ENCODE measurements at places on chromosomes 7 and 10.
A peak's percentile ranks its signal among the peaks of the same experiment; 100 is the strongest.

DNA sequence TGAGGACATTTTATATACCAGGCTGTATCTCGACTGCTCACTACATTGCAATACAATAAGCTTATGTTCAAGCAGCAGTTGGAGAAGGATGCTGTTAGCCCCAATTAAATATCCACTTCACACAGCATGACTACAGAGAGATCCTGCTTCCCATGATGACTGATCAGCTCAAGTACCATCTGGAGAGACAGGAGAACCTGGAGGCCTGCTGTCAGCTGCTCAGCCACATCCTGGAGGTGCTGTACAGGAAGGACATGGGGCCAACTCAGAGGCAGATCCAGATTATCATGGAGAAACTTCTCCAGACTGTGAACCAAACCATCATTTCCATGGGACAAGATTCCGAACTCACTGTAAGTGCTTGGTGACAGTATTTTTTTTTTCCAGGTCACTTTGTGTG, 22.5 kb downstream of the RNF133 start:
- no peak for DNase-seq

DNA sequence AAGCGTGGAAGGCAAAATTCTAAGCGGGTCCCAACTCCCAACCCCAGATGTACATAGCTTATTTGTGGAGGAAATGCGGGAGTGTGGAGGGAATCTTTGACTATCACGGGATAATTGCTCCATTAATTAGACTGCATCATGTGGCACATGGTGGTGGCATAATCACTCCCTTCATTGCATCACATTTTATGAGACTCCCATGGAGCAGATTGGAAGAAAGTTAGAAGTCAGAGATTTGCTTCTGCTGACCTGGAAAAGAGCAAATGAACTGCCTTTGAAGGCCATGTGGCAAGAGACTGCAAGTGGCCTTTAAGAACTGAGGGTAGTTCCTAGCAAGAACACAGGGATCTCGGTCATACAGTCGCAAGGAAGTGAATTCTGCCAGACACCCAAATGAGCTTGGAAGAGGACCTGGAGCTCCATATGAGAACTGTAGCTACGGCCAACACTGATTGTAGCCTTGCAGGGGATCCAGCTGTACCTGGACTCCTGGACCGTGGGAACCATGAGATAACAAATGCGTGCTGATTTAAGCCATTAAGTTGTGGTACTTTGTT, 37.1 kb upstream of the ITGB1 start:
- no peak for DNase-seq

DNA sequence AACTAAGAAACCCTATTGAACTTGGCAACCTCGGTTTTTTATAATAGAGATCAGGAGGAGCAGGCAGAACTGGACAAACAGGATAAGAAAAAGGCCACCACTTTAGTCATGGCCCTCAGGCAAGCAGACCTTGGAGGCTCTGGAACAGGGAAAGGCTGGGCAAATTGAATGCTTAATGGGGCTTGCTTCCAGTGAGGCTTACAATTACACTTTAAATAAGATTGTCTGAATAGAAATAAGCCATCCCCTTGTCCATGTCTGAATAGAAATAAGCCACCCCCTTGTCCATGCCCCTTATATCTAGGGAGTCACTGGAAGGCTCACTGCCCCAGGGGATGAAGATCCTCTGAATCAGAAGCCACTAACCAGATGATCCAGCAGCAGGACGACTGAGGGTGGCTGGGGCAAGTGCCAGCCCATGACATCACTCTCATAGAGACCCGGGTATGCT, 40.6 kb downstream of the AKR1B15 start:
- DNase-seq: no peak

DNA sequence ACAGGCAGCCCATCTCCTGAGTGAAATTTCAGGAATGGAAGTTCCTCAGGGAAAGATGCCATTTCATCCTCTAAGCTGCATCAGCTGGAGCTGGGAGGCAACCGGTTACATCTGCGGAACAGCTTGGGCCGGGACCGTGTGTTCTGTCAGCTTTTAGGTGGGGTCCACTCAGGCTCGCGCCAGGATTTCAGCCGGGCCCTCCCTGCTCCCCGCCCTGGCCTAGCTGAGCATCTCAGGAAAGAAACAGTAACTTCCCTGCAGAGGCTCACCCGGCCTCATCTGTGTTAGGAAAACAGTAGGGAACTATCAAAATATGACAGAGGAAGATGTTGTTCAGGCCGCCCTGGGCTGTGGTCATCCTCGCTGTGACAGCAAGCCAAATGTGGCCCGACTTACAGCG, 110.4 kb downstream of the TRIL start:
- DNase-seq: no peak

DNA sequence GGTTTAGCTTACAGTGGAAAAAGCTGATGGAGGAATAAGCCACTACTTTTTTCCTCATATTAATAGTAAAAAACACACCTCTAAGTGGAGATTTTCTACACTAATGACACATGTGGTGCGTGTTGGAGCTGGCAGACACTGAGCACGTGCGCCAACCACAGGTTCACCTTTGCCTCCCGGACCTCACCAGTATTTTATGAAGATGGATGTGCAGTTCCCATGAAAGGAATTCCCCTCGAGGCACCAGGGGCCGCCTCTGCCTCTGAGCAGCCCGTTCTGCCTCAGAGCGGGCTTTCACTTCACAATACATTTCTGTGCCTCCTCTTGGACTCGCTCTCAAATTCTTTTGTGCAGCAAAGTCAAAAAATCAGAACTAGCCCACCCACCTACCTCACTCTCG, 477.5 kb upstream of the ADARB2 start:
- no peak for DNase-seq

- peak; percentile 12 for DNase-seq
Observed at GRCh38 chr10:33134011-33134751, 176.2 kb upstream of the ITGB1 start.

DNA sequence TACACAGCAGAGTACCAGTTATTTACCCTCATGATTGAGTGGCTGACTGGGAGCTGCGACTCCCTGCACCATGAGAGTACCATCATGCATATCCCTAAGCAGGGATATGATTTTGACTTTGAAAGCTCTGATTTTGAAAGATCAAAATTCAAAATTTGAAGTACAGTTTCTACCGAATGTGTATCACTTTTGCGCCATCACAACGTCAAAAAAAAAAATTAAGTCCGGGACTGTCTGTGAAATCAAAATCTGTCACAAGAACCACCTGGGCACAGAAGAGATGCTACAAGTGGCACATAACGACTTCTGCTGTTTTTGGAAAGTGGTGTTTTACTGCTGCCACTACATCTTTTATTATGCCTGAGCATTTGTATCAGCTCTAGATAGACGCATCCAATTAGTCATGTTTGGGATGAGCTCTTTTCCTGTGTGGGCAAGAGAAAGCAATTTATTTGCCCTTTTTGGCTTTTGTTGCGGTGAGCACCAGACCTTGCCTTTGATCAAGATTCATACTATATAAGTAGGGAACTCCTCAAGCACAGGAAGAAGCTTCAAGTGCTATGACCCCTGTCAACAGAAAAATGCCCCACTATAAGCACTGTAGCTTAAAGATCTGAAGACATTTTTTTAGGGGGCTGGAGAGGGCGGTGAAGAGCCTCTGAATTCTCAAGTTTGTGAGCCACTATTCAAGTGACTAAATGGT, 10.7 kb downstream of the MTPN start:
- no peak for DNase-seq

DNA sequence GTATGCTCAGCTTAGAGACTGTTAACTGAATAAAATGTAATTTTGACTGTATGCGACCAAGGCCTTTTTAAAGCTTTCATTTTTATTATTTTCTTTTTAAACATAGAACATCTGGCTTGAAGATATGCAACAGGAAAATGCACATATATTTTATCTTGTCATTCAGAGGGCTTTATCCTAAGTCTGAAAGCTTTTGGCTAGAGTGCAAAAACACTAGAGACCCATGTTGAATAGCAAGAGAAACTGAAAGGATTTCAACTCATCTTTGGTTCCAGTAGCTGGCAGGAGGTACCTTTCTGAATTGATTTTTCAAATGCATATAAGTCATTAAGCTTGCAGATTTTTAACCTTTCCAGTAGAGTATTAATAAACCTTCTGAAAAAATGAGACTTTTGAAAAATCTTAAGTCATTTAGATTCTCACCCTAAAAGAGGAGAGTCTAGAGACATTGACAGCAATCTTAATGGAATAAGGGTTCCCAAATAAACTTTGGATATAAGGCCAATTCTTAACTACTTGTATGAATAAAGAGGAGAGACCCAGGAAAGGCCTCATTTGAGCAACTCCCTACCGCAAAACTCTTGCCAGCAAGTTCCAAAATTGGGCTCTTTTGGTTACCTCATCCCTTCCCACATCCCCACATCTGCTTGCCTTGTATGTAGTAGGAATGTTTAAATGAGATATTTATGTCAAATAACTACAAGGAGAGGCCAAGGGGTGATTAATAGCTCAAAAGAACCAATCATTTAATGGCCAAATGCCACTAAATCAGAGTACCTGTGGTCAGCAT, 454.4 kb downstream of the HTR7 start:
- no peak for DNase-seq

GRCh38 chr10:102131286-102132170, 1.3 kb upstream of the PPRC1 start:
- no peak for DNase-seq

GRCh38 chr10:128525936-128526335, 399.7 kb upstream of the MKI67 start:
- DNase-seq: no peak

- DNase-seq: no peak
Observed at GRCh38 chr10:78931321-78932053, 137.3 kb upstream of the ZMIZ1 start.

DNA sequence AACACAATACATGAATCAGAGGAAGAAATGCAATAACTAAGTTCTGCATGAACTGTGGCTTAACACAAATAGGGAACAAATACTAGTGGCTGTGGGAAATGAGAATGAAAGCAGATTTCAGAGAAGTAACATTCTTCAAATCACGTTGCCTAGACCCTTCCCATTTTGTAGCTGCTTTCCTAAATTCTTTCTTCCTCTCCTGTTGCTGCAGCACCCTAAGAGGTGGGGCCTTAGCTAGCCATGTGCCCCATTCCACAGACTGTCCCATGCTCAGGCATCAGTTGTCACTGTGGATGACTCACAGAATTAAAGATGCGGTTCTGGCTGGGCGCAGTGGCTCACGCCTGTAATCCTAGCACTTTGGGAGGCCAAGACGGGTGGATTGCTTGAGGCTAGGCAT, 704.7 kb upstream of the C7orf33 start:
- DNase-seq: no peak

- no peak for DNase-seq
Observed at GRCh38 chr10:70074165-70074564, 21.5 kb downstream of the MACROH2A2 start.

GRCh38 chr7:101602484-101603241, 26.4 kb downstream of the MYL10 start:
- DNase-seq: peak; percentile 71

- no peak for DNase-seq
Observed at GRCh38 chr10:97062046-97062445, 123.7 kb downstream of the SLIT1 start.

DNA sequence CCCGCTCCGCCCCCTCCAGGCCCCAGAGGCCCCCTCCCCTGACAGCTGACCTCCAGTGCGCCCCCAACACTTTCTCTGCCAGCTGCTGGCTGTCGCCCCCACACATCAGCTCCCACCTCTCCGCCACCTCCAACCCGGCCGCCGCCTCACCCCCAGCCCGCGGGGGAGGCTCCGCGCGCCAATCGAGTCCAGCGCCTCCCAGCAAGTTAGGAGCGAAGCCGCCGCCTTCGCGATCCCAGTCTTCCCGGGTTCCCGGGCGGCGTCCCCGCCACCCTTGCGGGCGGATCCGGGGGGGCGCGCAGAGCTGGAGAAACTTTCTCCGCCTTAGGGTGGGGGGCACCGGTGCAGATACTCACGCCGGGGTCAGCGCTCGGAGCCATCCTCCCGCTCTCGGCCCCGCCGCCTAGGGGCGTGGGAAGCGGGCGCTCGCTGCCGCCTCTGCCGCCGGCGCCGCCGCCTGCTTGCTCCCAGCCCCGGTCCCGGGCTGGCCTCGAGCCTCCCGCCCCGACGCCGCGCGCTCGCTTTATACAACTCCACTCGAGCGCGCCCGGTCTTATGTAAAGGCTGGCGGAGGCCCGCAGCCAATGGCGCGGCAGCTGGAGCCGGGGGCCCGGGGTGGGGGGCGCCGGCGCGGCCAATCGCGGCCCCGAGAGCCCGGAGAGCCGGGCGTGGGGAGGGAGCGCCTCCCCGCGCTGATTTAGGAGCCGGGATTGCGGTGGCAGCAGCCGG, at the start of gene CRTAC1:
Gene CRTAC1 (minus strand): TSS at position 529 of the 729 bp plus-strand sequence. CDS start 149 bp downstream, at position 380.
- no peak for DNase-seq

- no peak for DNase-seq
Observed at GRCh38 chr10:32501906-32502305, 56.0 kb downstream of the CCDC7 start.

DNA sequence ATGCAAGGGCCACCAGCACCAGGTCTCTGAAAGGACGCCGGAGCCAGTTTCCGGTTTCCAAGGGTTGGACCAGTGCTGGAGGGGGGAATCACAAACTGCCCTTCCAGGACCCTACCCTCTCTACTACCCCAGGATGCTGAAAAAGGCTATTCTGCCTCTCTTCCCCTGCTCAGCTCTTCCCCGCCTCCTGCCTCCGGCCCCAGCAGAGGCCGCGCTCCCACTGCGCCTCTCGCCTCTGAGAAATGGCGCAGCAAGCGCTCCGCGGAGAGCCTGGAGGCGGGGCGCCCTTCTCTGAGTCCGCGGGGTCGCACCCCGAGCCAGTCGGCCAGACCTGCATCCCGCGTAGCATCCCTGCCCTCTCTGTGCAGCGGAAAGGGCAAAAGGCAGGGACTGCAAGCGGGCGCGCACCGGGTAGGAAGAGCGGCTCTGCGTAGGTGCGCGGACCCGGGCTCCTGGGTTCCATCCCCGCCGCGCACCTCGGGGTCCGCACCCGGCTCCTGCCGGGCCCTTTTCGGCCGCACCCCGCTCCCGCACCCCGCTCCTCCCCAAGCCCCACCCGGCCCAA, 476 bp upstream of the RET start:
- DNase-seq: no peak

- no peak for DNase-seq
Observed at GRCh38 chr7:19312416-19312815, 167.2 kb upstream of the FERD3L start.

DNA sequence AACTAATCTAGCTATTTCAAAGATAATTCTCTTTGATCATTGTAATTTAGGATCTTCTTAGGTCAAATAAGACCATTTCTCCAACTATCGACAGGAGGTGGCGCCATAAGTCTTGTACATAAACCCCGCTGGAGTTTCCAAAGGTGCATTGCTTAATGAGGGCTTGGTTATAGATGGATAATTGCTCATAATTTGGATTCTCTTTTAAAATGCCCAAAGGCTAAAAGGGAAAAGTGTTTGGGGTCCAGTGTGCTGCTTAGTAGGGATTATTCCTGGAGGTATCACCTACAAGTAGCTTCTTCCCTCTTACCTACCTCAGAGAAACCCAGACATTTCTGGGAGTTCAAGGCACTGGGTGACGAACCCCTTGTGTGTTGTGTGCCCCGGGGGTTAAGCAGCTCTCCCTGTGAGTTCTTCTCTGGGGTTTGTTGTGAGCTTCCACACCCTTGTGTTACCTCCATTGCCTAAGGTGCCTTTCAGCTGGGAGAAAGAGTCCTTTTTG, 75.2 kb downstream of the PAXIP1 start:
- DNase-seq: peak; percentile 83

DNA sequence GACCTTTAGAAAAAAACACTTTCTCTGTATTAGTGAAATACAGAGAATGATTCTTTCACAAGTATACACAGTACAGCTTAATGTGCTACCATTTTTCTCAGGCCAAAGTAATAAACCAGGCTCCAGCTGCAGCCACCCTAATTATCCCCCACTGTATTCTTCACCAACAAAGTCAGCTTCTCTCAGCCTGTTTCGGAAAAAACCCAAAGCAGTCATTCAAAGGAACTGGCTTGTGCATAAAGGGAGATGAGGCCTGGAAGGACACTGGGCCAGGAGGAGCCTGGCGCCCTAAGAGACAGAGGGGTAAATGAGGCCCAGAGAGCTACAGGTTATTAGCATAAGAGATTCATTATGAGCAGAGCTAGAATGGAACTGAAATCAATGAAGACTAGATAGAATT, 9.2 kb downstream of the USP54 start:
- DNase-seq: no peak
